ENCODE measurements at places on chromosomes 2 and 18.

- DNase-seq, result no peak
These were observed 2094.5 kb upstream of the CELF4 start for GRCh38 chr18:39660141-39660540.

GRCh38 chr2:192885569-192886160, 690.9 kb upstream of the TMEFF2 start:
- no peak for DNase-seq

GRCh38 chr2:8505311-8505920, 176.4 kb upstream of the ID2 start:
- DNase-seq, result no peak

DNA sequence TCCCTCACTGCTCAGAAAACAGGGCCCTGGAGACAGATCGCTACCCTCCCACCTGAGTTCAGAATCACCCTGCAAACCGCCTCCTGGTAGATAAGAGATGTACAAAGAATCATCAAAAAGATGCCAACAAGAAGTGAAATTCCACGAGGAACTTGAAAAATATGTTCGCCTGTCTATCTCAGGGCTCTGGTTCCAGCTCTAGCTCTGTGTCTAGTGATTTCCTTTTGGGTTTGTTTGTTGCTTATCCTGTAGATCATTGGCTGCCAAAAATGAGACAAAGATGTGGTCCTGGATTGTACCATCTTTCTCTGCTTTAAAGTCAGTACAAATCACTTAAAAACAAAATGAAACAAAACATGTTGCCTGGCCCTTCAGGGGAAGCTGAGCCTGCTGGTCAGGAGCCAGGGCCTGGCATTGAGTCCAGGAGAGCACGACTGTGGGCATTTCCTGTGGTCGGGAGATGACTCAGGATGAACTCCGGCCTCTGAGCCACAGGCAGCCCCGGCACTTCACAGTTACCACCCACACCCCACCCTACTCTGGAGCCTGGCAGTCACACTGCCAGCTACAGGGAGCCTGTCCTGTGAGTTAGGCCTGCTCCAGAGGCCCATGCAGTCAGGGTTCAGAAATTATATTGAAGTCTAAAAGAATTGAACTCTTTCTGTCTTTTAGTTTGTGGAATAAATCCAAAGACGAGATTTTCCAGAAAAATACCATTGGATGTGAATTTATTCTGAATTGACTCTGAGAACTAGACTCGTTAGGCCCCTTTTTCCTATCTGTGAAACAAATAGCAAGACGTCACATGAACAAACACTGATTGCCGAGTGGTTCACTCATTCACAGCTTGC, 8.0 kb upstream of the ITGB6 start:
- no peak for DNase-seq

DNA sequence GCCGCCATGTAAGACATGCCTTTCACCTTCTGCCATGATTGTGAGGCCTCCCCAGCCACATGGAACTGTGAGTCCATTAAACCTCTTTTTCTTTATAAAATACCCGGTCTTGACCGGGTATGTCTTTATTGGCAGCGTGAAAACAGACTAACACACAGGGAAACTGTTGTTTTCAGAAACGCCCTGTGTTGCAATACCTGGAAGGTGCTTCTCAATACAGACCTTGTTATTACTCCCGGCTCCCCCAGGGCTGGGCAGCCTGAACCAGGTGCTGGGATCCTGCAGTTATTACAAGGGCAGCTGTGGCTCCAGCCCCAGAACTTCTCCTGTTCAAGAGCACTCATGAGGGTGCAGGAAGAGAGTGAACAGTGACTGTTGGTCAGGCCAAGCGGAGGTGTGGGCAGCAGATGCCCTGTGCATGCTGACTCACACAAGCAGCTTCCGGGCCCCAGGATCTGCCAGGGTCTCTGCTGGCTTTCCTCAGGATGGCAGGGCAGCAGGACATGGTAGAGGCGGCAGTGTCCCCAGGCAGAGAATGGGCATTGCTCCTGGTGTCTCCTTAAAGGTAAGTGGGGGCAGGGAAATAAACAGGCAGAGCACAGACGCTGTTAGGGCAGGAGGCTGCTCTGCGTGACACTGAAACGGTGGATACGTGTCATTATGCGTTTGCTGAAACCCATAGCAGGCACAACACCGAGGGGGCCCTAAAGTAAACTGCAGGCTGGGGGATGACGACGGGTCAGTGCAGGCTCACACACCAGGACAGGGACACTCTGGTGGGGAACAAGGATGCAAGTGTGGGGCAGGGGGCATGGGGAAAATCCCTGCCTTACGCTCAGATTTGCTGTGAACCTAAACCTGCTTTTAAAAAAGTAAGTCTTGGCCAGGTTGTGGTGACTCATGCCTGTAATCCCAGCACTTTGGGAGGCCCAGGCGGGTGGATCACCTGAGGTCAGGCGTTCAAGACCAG, 89.1 kb downstream of the NDUFA10 start:
- DNase-seq, result peak; percentile 41

DNA sequence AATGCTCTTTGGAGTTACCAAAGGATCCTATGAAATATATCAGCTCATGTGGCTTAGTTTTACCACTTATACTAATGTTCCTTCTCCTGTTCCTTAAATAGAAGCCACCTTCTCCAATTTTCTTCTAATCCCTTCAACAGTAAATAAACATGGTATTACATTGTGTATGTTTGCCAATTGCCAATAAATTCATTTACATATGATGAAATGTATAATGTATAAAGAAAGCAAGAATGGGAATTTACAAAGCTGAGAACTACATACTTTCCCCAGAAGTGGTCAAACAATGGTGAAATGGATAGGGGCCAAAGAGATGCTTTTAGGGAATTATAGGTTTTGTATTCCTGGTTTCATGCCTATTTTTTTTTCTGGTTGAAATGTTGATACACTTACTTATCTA, 894.2 kb upstream of the CRIM1 start:
- DNase-seq, result no peak

DNA sequence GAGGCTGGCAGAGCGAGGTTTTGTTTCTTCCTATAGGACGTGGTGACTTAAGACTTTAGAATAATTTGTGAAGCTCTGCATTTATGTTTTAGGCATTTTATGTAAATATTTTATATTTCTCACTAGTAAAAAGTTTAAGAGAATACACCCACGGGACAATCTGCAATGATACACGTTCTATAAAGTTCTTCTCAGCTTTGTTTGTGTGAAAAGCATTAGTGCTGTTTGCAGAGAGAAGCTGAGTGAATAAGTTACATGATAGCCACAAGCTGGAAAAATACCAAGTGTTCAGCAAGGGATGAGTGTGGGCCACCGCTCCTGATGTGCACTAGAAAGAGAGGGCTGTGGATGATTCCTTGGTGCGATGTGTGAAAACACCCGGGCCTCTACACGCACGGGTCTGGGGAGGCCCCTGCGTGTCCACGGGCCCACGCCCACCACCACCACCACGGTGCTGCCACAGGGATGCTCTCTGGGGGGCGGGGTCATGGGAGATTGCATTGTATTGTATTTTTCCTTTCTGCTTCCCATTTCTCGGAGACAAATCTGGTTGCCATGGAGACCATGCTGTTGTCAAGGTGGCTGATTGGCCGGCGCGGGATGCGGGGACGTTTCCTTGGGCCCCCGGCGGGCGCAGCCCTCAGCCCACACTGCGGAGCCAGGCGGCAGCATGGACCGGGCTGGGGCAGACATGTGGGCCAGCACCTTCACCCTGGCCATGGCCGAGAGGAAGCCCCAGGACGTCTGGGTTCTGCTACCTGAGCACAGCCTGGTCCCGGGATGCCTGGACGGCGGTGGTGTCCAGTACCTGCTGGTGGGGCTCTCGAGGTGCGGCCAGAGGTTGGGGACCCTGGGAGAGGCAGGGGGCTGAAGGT, at the start of gene RTP5:
RTP5 (plus strand) TSS at position 643 of the 875 bp plus-strand sequence; CDS start at position 671, 28 bp downstream.
- no peak for DNase-seq

GRCh38 chr2:70300771-70301343, 1.0 kb downstream of the FAM136A start:
- DNase-seq, result no peak

DNA sequence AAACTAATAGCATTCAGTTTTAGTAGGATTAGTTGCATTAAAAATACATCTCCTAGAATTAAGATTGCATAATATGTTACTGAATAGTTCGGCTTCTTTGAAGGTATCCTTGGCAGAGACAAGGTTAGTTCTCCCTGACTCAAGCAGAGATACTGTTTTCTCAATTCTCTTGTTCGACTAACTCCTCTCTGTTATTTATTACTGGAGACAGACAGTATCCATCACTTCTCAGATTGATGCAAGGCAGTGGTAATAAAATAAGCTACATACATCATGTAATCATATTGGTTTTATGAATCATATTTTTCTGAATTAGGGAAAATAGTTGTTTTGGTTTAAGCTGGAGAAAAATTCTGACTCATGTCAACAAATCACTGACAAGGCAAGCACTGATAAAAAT, 134.8 kb downstream of the SLC8A1 start:
- DNase-seq, result no peak

GRCh38 chr2:41142478-41142877, 690.6 kb upstream of the SLC8A1 start:
- no peak for DNase-seq

DNA sequence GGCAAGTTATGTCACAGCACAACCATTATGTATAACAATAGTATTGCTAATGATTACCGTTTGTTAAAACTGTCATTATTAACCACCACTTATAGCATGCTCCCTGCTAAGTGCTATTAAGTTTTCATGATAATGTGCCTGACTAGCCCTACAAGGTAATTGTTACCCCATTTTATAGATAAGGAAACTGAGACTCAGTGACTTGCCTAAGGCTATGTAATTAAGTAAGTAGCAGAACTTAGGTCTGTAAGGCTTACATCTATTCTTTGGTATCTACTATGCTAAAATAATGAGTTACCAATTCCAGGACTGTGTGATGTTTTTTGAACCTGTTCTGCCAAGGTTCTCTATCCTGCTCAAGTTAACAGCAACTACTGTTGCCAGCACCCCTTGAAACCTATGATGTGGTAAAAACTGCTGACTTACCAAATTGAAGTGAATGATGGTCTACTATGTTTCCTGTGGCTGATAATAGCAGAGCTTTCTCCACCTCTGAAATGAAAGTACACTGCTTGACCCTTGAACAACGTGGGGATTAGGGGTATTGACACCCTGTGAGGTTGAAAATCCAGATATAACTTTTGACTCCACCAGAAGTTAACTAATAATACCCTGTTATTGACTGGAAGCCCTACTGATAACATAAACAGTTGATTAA, 18.2 kb downstream of the ACVR2A start:
- DNase-seq, result no peak

GRCh38 chr2:151261977-151262291, 271 bp upstream of the RBM43 start:
- no peak for DNase-seq

DNA sequence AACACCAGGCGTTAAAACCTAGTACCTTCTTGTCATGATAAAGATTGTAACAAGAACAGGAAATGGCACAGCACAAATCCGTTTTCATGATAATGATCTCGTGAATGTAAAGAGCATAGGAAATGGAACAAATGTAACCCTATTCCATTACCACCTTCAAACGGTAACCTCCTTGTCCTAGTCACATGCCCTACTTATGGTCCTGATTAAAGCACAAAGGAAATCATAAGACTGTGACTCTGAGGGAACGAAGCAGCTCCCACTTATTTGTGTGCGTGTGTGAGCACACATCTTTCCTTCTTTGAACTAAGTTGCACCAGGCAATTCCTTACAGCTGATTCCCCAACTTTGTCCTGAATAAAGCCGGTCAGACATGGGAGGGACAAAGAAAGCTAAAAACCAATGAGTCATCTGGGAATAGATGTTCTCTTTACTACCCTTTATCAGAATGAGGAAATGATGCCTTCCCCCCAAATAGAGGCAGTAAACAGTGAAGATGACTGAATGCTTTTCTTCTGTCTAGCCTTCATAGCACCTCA, 192.6 kb downstream of the IKZF2 start:
- DNase-seq, result no peak

GRCh38 chr2:24403168-24403831, 43.0 kb upstream of the ITSN2 start:
- DNase-seq, result no peak

DNA sequence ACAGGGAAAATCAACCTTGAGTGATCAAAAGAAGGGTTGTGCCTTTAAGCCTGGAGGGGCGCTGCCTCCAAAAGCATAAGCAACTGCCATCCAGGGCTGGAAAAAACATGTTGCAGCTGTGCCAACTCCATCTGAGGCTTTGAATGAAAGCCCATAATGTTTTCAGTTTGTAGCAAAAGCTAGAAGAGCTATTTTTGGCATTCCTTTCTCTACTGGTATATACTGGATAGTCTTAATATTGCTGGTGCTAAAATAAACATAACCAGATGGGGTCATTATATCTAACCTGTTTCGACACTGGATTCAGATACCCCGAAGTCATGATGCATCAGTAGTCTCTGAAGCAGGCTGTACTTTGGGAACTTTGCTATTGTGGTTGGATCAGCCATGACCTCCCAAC, 25.1 kb downstream of the ANXA4 start:
- no peak for DNase-seq

DNA sequence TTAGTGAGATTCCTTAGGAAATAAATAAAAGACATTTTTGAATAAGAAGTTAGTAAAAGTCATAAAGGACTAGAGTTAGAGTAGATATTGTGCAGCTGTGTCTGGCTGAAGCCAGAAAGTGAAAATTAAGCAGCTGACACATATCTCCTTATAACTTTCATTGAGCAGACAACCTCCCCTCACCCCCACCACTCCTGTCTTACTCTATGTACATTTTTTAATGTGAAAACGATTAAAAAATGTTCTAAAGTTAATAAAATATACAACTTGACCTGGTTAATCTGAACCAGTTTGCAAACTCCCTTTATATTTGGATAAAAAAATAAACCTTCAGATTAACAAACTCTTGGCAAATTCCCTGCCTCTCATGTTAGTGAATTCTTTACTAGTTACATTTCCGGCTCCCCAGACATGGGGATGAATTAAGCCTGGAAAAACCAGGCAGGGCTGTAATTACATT, 462.8 kb downstream of the MEIS1 start:
- no peak for DNase-seq

DNA sequence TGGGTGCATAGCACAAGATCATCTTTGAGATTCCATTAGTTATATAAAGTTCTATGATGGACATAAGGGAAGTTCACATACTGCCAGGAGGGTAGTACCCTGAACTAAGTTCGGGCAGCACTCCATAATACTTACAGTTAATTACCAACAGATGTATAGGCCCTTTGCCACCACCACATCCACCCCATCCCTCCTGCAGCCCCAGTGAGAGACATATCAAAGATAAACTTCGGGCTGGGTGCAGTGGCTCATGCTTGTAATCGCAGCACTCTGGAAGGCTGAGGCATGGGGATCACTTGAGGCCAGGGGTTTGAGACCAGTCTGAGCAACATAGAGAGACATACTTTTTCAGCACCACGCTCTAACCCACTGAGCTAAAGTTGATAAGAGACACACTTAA, 46.4 kb upstream of the NPAS2 start:
- no peak for DNase-seq

DNA sequence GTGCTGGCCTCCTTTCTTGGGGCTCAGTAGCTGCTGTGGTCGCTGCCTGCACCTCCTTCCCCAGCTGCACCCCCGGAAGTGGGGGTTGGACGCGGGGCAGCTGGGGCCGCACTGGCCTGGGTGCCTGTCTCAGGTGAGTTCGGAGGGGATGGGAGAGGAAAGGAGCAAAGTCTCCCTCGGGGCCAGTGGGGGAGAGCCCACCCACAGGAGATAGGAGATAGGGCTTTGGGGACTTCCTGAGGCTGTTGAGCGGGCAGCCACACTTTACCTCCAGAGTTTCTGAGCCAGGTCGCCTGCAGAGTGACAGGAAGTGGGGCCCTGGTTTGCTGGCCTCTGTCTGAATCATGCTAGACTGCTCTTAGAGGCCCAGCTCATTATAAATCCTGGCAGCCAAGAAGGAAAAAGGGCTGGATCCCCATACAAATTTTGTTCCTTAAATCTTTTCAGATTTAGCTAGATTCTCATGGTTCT, 8.1 kb downstream of the MBP start:
- DNase-seq, result no peak

All from suprapubic skin (tissue), 4 donors.